ENCODE measurements at places on chromosomes 1 and 21.

GRCh38 chr21:21216047-21216446 lies 217.8 kb downstream of the NCAM2 start:
- DNase-seq, result no peak
- H3K27me3 ChIP-seq, result no peaks in the 10 kb centered on the region
- H3K4me3 ChIP-seq, result no peak overlapping the region
- H3K27ac ChIP-seq, result no peak overlapping the region
- no peaks in the 10 kb centered on the region for H3K36me3 ChIP-seq
- H3K4me1 ChIP-seq, result no peaks in the 10 kb centered on the region

DNA sequence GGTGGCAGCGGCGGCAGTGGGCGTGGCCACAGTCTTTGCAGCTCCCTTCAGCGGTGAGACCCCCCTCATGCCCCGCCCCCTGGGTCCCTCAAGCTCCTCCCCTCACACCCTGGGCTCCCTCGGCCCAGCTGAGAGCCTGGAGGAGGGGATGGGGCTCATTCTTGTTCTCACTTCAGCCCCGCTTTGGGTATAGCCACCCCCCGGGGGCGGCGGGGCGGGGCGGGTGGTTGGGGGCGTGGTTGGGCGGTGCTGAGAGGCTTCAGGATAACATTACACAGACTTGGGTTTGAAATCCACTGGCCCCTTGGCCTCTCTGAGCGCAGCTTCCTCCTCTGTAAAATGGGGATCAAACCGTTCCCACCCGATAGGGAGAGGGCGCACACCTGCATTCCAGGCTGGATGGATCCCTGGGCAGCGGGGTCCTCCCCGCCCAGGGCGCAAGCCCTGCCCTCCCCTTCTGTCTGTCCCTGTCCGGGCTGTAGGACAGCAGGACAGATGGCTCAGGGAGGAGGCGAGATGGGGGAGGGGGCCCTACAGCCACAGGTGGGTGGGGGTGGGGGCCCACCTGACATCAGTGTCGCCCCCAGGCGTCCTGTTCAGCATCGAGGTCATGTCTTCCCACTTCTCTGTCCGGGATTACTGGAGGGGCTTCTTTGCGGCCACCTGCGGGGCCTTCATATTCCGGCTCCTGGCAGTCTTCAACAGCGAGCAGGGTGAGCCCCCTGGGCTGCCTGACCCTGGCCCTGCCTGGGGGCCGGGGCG lies 5.1 kb downstream of the CLCNKA start:
- H3K27me3 ChIP-seq, result no peaks in the 10 kb centered on the region
- H3K36me3 ChIP-seq, result no peaks in the 10 kb centered on the region
- no peak for DNase-seq

DNA sequence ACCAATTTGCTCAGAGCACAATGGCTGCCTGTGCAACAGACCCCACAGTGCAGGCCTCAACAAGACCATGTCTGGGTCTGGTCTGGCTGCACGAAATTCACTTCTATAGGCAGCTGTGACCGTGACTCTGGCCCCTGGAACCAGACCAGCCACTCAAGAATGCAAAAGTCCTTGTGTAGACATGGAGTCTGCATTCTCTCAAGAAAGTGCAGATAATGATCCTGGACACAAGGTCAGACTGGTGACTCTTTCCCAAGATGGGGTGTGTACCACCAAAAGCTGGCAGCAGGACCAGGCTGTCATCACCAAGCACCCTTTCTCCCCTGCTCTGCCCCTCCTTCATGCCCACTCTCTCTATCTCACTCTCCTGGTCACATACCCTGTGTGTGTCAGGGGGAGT lies 7.1 kb upstream of the METTL25B start:
- no peak overlapping the region for H3K27ac ChIP-seq
- DNase-seq, result no peak
- no peaks in the 10 kb centered on the region for H3K4me1 ChIP-seq

DNA sequence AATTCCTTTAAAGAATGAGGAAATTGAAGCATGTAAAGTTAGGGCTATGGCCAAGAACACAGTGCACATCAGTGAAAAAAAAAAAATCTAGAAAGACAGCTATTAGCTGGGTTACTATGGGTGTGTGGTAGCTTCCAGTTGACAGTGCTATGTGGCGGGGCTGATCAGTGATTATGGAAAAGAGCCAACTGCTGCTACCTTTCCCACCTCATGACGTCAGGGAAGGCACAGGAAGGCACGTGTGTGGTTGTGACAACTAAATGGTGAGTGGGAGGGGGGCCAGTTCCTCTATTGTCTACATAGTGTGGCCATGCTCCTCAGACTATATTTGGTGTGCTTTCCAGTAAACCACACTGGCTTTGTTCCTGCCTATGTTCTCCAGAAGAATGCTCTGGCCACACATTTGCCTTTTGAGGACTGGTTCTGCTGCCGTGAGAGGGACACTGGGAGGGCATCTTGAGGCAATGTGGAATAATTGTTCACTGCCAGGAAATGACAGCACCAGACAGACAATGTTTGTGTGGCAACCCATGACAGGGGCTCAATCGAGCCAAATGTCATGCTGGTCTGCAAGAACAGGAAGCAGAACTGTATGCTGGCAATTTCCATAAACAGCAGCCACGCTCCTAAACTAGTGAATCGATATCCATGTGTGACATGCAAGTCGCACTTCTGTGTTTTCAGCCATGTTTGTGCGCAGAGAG lies 3.0 kb upstream of the SDE2 start:
- no peak overlapping the region for H3K27ac ChIP-seq
- no peak overlapping the region for H3K4me3 ChIP-seq
- H3K36me3 ChIP-seq, result no peaks in the 10 kb centered on the region
- DNase-seq, result no peak

DNA sequence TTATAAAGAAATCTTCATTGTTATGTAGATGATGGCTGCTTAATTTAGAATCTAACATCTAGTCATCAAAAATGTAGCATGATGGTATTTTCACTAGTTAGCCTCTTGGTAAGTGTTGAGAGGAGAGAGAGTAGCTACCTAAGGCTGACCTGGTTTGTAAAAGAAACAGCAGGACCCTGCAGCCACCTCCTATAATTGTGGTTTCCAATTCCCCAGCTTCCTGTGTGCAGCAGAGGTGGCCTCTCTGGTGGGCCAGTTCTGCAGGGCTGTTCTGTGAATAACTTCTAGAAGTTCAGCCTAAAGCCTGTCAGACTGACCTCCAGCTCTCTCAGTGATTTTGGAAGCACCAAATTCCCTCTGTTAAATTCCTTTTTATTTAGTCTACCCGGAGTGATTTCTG lies 246.4 kb upstream of the LRRC7 start:
- no peaks in the 10 kb centered on the region for H3K4me1 ChIP-seq
- no peaks in the 10 kb centered on the region for H3K27me3 ChIP-seq
- H3K4me3 ChIP-seq, result no peak overlapping the region
- no peak overlapping the region for H3K27ac ChIP-seq

DNA sequence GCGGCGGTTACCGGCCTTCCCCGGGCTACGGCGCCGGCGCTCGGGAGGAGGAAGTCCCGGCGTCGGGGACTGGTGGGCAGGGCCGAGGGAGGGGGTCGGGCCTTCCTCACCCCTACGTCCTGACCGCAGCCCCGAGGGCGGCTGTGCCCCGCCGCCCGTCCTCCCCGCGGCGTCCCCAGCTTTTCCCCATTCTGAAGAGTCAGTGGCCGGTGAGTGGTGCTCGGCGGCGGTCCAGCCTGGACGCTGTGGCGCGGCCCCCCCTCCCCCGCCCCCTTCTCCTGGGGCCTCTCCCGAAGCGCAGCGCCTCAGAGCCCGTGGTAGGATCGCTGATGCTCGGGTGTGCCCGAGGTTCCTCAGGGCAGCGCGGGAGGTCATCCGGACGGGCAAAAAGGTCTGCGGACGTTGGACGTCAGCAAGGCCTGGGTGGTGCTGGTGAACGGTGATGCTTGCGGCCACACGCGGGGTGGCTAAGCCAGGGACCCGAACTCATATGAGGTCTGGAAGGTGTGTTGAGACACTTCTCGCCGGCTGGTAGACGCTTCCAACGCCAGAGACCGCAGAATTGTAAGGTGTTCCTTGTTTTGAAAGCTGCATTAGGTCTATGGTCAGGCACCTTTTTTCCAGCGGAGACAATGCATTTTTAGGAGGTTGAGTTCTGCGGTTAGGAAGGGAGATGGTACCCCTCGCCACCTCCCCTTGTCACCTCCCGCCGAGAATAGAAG lies 725 bp downstream of the SLC25A33 start:
- DNase-seq, result peak; percentile 88
- no peaks in the 10 kb centered on the region for H3K27me3 ChIP-seq
- H3K27ac ChIP-seq, result peak overlapping the region; percentile 52
- H3K4me1 ChIP-seq, result no peaks in the 10 kb centered on the region

DNA sequence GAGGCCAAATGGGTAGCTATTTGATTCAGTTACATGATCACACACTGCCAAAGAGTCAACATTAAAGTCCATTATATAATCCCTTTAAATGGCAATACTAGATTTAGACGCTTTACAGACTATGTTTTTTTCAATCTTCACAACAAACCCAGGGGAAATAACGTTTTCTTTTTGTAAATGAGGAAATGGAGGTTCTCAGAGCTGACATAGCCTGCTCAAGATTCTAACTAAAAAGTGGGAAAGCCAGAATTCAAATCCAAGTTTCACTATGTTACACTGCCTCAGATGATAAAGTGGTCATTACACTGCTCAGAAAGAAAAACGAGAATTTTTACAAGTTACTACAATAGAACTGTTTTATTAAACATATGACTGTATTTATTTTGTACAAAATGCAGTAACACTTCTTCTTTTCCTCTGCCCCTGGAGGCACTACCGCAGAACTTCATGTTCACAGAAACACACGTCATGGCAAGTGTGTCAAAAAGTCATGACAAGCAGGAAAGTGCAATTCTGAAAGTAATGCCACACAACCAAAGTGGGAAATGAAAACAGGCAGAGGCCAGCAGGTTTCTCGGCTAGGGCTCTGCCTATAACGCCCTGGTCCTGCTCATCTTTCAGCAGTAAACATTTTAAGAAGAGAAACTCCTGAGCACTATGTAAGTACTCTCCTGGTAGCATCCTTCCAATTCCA lies 19.0 kb downstream of the THEMIS2 start:
- no peak overlapping the region for H3K27ac ChIP-seq
- no peaks in the 10 kb centered on the region for H3K4me1 ChIP-seq
- peaks cover 11% of the 10 kb centered on the region for H3K36me3 ChIP-seq
- no peak overlapping the region for H3K4me3 ChIP-seq
- no peak for DNase-seq
- no peaks in the 10 kb centered on the region for H3K27me3 ChIP-seq

DNA sequence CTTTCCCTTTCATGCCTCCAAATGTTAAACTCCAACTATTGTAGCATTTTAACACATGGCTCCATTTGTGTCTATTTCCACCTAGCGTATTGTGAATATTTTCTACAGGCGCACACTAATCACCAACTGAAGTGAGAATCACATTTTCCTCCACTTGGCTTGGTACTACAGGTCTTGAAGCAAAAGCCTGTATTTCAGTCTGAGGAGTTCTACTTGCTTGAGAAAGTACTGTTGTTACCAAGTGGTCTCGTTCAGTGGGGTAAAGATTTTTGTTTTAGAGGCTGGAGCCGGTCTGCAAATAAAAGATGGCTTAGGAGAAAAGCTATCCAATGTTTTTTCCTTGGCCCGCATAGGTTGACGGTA lies 550 bp upstream of the PTBP2 start:
- peak overlapping the region; percentile 46 for H3K27ac ChIP-seq
- DNase-seq, result no peak
- peak overlapping the region; percentile 92 for H3K4me3 ChIP-seq
- no peaks in the 10 kb centered on the region for H3K27me3 ChIP-seq
- H3K4me1 ChIP-seq, result peaks cover 2% of the 10 kb centered on the region

GRCh38 chr1:11907275-11908094 lies 18.7 kb downstream of the KIAA2013 start:
- H3K4me3 ChIP-seq, result no peak overlapping the region
- H3K27ac ChIP-seq, result peak overlapping the region; percentile 90
- H3K4me1 ChIP-seq, result no peaks in the 10 kb centered on the region
- H3K27me3 ChIP-seq, result peaks cover 5% of the 10 kb centered on the region

GRCh38 chr1:36088265-36088576 lies 471 bp upstream of the ADPRS start:
- no peak for DNase-seq
- H3K4me1 ChIP-seq, result no peaks in the 10 kb centered on the region
- H3K27me3 ChIP-seq, result no peaks in the 10 kb centered on the region
- H3K27ac ChIP-seq, result no peak overlapping the region
- H3K4me3 ChIP-seq, result no peak overlapping the region
- H3K36me3 ChIP-seq, result no peaks in the 10 kb centered on the region

DNA sequence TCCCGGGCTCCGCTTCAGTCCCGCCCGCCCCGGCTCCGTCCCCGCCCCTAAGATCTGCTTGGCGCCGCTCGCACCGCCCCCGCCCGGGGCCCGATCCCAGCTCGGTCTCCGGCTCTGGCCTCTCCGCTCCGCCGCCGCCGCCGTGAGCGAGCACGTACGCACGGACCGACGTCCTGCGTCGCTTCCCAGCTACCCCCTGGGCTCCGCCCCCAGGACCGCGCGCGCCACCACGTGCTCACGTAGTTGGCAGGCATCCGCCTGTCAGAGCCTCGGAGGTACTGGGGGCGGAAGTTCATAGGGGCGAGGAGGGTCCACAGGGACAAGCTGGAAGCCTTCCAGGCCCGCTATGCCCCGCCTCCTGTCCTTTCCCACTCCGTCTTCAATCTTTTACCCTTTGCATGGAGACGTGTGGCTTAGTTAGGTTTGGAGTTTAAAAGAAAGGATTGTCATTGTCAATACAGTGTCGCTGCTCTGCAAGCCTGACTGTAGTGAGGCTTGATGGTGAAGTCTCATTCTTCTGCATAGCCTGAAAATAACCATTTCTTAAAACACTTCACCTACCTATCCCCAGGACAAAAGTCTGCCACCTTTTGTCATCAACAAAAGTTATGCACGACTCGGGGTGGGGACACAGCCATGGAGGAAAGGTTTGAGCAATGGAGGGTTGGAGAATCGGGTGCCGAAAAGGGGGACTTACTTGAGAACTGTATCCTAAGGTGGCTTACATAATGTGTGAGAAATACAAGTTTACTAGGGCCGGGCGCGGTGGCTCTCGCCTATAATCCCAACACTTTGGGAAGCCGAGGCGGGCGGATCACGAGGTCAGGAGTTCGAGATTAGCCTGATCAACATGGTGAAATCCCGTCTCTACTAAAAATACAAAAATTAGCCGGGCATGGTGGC lies at the start of gene CLK2:
Gene CLK2, minus strand, starts transcription at position 162 of the 903 bp plus-strand sequence. CDS start 2,527 bp downstream, outside the sequence.
- H3K4me1 ChIP-seq, result peaks cover 3% of the 10 kb centered on the region
- peak within 1 kb of the TSS; percentile 52 for H3K27ac ChIP-seq
- H3K27me3 ChIP-seq, result no peaks in the 10 kb centered on the region
- peaks cover 7% of the 10 kb centered on the region for H3K36me3 ChIP-seq
- peak; percentile 98 for DNase-seq

DNA sequence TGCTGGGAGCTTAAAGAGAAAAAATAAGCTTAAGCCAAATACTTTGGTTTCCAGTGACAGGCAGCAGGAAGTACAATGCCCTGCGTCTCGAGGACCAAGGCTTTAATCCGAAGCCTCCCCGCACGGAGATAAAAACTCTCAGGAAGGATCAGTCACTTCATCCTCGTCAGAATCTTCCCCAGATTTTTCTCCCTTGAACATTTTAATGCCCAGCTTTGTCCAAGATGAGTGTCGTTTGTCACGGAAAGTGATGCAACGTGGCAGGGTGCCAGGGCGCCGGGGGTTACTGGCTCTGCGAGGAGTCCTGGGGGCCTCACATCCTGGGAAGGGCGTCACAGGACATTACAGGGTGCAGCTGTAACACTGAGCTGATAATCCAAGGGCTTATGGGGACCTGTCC lies 25.2 kb upstream of the PCBP3 start:
- no peak overlapping the region for H3K27ac ChIP-seq
- peak; percentile 76 for DNase-seq
- no peak overlapping the region for H3K4me3 ChIP-seq
- no peaks in the 10 kb centered on the region for H3K27me3 ChIP-seq
- no peaks in the 10 kb centered on the region for H3K4me1 ChIP-seq
